ENCODE measurements at places on chromosomes 6 and 20. TPM values are rescaled to one million over a fixed set of nuclear protein-coding genes. Genes with fewer than 3 reads are reported as not detected.

GRCh38 chr6:5199283-5199682 is 61.5 kb downstream of the LYRM4 start:
- H3K4me3 ChIP-seq, result no peak overlapping the region
- no peaks in the 10 kb centered on the region for H3K27me3 ChIP-seq
- no peak for DNase-seq
- peak overlapping the region; percentile 5 for H3K27ac ChIP-seq
- H3K36me3 ChIP-seq, result peaks cover 12% of the 10 kb centered on the region
- peaks cover 14% of the 10 kb centered on the region for H3K4me1 ChIP-seq

DNA sequence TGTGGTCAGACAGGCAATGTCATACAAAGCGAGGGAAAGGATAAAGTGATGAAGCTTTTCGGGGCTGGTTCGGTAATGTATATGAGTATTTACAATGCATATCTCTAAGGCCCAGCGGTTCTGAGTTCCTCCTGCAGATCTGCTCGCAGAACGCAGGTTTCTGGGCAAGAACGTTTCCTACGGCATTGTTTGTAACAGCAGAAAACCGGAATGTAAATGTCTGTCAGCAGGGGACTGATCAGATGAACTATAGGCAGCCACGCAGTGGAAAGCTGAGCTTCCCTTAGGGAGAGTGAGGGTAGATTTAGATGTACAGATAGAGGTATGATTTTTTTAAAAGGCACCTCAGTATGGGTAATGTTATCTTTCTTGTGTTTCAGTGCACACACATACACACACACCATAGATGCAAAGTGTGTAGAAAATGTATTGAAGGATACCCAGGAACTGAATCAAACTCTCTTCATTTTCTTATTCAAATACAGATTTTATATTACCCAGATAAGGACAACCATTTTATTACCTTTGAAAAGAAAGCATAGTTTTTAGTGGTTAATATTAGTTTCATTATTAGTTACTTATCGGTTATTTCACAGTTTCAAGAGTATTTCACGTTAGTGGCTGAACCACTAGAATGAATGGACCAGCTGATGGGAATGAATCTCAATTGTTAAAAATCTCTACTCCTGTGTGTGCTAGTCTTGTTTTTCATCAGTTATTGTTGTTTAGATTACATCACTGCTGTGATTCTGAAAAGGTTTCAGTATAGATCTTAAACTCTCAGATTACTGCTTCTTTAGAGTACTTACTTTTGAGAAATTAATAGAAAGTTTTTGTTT is 56.2 kb downstream of the SNX9 start:
- no peak for DNase-seq
- peak overlapping the region; percentile 78 for H3K27ac ChIP-seq
- no peaks in the 10 kb centered on the region for H3K27me3 ChIP-seq

DNA sequence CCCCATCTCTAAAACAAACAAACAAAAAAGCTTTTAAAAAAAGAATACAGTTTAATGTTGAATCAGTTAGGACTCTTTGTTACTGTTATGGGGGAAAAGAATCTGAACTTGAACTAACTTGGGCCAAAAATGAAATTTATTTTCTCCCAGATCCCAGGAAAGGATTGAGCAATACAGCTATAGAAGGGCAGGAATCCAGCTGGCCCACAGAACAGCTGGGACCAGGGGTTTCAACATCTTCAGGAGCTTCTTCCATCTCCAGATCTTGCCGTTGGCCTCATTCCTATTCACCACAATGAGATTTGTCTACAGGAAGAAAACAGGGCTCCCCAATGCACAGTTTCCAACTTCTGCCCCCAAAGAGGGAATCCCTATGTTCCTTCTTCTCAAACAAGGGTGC is 43.2 kb upstream of the AKAP12 start:
- no peaks in the 10 kb centered on the region for H3K36me3 ChIP-seq
- H3K27ac ChIP-seq, result no peak overlapping the region
- H3K27me3 ChIP-seq, result peaks cover 4% of the 10 kb centered on the region
- no peak overlapping the region for H3K4me3 ChIP-seq
- H3K4me1 ChIP-seq, result no peaks in the 10 kb centered on the region

DNA sequence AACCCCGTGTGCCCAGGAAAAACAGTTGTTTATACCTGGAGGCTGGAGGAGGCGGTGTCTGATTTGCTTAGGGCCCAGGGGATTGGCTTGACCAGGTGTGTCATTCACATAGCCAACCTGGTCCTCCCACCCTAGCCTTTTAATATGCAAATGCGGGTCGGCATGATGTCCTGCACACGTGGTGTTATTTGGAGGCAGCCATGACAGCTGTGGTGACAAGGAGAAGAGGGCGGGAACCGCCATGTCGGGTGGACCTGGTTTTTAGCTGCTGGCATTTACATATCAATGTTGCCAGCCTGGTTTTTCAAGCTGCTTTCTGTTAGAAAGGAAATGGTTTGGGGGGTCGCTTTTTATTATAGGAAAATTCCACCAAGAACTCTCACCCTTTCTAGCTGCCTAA is 291.4 kb upstream of the QKI start:
- no peak overlapping the region for H3K4me3 ChIP-seq
- peaks cover 3% of the 10 kb centered on the region for H3K27me3 ChIP-seq
- H3K4me1 ChIP-seq, result no peaks in the 10 kb centered on the region
- no peaks in the 10 kb centered on the region for H3K36me3 ChIP-seq
- DNase-seq, result no peak
- no peak overlapping the region for H3K27ac ChIP-seq

- H3K27ac ChIP-seq, result no peak overlapping the region
- H3K4me3 ChIP-seq, result no peak overlapping the region
- no peaks in the 10 kb centered on the region for H3K27me3 ChIP-seq
- DNase-seq, result no peak
- H3K4me1 ChIP-seq, result peaks cover 12% of the 10 kb centered on the region
These were observed 39.8 kb upstream of the PTPN1 start for GRCh38 chr20:50470264-50470858.

- no peaks in the 10 kb centered on the region for H3K36me3 ChIP-seq
- H3K27me3 ChIP-seq, result peaks cover 4% of the 10 kb centered on the region
- no peaks in the 10 kb centered on the region for H3K4me1 ChIP-seq
- H3K27ac ChIP-seq, result no peak overlapping the region
These were observed 6.6 kb downstream of the KLHL31 start for GRCh38 chr6:53658992-53659391.

GRCh38 chr6:33993091-33993490 is 152.8 kb downstream of the GRM4 start:
- no peaks in the 10 kb centered on the region for H3K27me3 ChIP-seq
- H3K27ac ChIP-seq, result no peak overlapping the region
- H3K4me1 ChIP-seq, result no peaks in the 10 kb centered on the region
- no peaks in the 10 kb centered on the region for H3K36me3 ChIP-seq
- H3K4me3 ChIP-seq, result no peak overlapping the region

DNA sequence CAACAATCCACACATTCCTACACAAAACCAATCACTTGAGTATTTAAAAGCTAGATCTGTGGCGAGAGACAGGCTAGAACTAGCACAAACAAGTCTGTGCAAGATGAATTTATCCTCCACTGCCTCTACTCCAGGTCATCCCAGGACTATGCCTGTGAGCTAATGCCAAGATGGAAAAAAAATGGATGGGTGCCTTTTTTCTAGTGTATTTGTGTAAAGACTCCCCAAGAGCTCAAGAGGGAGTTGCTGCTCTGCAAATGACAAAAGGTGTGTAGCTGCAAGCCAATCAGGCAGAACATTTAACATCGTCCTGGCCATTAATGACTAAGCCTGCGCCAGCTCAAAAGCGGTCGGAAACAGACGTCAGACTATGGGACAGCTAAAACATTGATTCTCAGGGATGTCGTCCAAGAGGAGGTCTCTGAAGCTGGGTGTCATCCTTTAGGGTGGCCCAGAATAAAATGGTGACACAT is 21.9 kb downstream of the ATXN1 start:
- no peak overlapping the region for H3K4me3 ChIP-seq
- peaks cover 3% of the 10 kb centered on the region for H3K36me3 ChIP-seq
- H3K27ac ChIP-seq, result no peak overlapping the region
- H3K27me3 ChIP-seq, result no peaks in the 10 kb centered on the region
- H3K4me1 ChIP-seq, result peaks cover 10% of the 10 kb centered on the region

- no peaks in the 10 kb centered on the region for H3K4me1 ChIP-seq
- no peak overlapping the region for H3K4me3 ChIP-seq
- no peaks in the 10 kb centered on the region for H3K27me3 ChIP-seq
- no peak for DNase-seq
- peaks cover 39% of the 10 kb centered on the region for H3K36me3 ChIP-seq
These were observed 51.5 kb downstream of the RPRD1B start for GRCh38 chr20:38085026-38085425.

Gene SOX12
- 6.4 TPM for total RNA-seq

Gene SLC22A16
- not detected for total RNA-seq

Gene PDYN
- not detected for total RNA-seq

Gene BPIFA2
- total RNA-seq, result not detected

Gene FAM217A
- total RNA-seq, result not detected

Gene OTOR
- not detected for total RNA-seq

Gene PPIL6
- total RNA-seq, result not detected

Measured in activated naive CD4-positive, alpha-beta T cell treated with anti-CD3 and anti-CD28 coated beads for 36 hours (primary cell).